ENCODE measurements at places on chromosomes 3 and 15.
A peak's percentile ranks its signal among the peaks of the same experiment; 100 is the strongest.

GRCh38 chr3:103306104-103306503, 871.3 kb downstream of the ZPLD1 start:
- DNase-seq = no peak

GRCh38 chr3:37642670-37643598, 218.7 kb upstream of the CTDSPL start:
- DNase-seq = no peak

DNA sequence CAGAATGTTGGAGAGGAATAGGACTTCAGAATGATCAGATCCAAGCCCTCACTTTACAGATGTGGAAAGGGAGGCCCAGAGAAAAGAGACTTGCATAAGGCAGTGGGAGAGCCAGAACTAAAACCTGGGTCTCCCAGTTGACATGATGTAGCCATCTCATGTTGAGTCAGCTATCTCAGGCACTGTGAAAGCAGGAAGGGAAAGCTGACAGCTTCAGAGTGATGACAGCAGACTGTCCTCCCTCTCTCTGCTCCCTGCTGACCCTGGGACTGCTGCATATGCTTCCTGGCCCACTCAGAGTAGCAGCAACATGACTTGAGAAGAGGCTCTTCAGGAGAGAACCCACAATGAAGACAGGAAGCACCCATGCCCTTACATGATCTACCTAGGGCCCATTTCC, 14.7 kb downstream of the FHIT start:
- no peak for DNase-seq

- DNase-seq = no peak
Observed at GRCh38 chr3:175865724-175866123, 1006.6 kb downstream of the NAALADL2 start.

DNA sequence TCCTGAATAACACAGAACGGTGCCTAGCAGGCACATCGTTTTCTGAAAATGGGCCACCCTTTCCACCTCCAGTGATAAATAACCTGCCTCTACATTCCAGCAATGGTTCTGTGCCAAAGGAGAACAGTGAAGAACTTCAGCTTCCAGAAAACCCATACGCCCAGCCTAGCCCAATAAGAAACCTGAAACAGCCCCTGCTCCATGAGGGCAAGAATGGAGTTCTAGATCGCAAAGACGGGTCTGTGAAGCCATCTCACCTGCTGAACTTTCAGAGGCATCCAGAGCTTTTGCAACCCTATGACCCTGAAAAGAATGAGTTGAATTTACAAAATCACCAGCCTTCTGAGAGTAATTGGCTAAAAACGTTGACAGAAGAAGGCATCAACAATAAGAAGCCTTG, 61.9 kb downstream of the CGNL1 start:
- DNase-seq = no peak

GRCh38 chr3:59469948-59470723, 420.3 kb upstream of the CFAP20DC start:
- no peak for DNase-seq

DNA sequence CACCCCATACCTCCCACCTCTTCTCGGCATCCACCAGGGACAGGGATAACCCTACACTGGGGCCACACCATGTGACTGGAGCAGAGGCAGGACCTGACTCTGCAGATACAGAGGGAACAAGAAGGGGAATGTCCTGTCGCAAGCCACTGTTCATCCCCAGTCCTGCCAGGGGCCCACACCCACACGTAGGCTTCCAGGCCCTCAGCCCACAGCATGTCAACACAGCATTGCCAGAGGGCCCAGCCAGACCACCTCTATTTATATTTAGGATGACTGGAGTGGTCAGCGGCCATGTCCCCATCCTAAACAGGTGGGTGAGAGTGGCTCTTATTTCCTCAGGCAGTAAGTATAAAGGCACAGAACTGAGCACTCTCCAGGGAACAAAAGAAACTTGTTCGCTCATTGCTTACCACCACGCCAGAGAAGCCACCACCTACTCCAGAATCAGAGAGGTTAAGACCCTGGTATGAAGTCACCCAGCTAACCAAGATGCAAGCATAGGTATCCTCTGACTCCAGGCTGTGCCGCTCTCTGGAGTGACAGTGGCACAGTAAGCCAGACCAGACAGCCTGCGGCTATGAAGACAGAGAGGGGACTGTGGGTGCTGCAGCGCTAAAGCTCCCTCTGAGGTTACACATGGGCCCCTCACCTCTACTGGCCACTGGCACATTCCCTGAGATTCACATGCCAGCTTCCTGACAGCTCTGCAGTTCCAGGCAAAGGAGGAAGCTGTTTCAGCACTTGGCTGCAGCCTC, 67.9 kb downstream of the LRIG1 start:
- DNase-seq = no peak

DNA sequence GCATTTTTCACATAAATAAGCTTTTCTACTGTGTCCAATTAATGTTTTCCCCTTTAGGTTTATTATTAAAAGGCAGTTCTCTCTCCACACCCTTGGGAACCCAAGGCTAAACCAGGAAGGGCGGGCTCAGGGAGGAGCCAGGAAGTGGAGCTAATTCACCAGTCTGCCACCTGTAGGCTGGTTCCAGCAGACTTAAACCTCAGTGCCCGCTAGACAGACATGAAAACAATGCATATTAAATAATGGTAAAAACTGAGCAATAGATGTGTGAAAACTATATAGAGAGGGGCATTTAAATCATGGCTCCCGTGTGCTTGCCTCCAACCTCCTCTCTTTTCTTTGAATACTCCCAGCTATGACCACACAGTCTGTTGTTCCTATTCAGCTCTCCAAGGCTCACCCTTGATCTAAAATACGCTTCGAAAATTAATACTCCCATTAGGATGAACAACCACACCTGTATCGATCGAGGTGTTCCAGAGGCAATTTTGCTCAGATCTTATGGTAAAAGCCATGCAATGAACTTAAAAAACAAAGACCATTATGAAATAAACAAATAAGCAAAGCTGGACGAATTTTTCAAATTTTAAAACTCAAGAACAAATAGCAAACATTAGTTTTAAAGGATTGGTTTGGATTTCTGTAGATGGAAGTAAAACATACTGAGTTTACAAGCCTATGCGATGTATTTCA, 253.3 kb downstream of the TJP1 start:
- no peak for DNase-seq

GRCh38 chr3:78050276-78051065, 1010.6 kb downstream of the ROBO2 start:
- DNase-seq = no peak

- DNase-seq = no peak
Observed at GRCh38 chr3:127655641-127656040, 17.1 kb upstream of the ABTB1 start.

DNA sequence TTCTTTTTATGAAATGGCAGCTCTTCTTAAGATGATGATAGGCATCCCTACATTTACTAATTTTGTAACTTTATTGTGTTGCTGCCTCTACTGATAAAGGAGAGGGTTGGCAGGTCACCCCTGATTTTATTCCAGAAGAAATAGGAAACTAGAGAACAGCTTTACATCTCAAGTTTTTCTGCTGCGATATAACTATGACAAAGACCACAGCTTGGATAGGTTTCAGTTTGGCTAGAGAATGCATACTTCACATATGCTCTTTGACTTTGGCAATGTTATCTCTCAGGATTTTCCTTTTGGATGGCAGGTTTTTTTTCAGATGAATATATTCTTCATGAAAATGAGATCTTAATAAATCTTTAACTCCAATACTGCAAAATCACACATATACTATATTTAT, 395.3 kb upstream of the GOLIM4 start:
- no peak for DNase-seq

- no peak for DNase-seq
Observed at GRCh38 chr3:158127250-158128219, 17.6 kb downstream of the RSRC1 start.

DNA sequence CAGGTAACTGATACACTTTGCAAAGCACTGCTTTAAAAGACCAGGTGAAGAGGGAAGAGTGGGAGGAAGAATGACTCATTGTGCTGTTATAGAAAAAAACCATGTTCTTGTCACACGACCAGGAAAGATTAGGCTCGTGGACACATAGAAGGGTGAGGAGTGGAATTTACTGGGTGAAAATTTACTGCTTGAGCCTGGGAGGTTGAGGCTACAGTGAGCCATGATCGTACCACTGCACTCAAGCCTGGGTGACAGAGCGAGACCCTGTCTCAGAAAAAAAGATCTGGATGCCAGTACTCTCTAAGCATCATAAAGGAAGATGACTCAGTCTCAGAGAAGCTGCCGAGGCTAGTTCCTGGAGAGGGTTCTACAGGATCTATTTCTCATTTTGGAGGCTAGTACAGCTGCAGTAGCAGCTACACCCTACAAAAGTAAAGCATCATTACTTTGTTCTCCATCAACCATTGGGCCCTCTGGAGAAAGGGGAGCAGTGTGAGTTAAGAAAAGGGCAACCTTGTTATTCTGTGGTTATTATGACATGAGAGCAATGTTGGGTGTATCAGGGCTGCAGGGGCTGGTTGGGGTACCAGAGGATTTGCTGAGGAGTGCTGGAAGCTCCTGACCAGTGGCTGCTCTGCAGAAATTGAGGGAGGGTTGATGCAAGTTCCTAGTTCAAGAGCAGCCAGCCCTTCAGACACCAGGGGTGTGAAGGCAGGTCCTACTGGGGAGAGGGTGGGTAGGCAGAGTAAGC, 75.4 kb downstream of the CMTM8 start:
- no peak for DNase-seq

DNA sequence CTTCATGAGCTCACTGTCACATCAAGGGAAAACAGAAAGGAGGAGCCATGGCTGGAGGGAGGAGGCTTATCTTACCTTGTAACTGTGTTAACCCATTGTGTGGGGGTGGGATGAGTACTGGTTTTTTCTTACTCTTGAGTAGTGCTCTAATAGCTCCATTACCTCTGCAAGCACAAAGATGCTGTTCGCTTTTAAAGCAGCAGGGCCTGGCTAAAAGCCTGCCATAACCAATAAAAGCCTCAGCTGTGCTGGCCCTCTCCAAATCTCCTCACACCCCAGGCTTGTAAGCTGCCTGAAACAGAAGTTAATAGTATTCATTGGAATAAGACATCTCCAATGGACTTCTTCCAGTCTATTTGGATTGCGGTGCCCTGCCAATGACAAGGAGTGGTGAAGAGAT, 544.1 kb downstream of the TUSC7 start:
- DNase-seq = no peak

DNA sequence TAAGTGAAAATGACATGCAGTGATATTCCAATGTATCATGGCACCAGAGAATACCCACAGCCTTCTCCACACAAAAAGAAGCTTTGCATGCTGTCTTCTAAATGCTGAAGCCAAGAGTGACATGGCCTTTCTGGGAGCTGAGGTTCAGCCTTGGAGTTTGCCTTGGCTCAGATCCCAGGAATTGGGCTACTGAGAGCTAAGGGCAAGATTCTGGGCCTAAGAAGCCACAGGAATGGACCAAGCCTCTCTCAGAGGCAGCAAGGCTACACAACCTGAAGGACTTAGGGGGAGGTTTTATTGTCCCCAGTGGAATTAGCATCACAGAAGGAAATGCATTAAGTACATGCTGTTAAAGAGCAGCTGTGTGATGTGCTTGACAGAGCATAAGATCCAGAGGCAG, 1078.5 kb downstream of the TUSC7 start:
- no peak for DNase-seq

DNA sequence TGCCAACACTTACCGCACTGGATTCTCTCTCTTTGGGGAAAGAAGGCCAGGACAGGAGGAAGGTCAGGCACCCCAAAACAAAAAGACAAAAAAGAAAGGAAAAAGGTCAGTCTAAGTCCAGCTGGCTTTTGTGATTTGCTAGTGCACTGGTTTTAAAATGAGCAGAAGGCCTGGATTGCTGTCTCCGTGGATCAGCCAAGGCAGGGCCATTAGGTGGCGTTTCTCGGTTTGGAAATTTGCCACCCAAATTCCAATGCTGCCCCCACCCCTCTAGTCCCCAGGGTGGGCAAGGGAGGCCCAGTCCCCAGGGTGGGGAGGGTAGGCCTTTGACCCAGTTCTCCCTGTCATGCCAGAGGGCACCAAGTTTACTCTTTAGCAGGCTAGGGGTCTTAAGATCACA, 33.3 kb downstream of the TLE3 start:
- no peak for DNase-seq

- DNase-seq = peak; percentile 44
Observed at GRCh38 chr3:32428092-32429068, 36.7 kb downstream of the CMTM7 start.

GRCh38 chr3:88262527-88262926, 112.8 kb downstream of the C3orf38 start:
- DNase-seq = no peak

GRCh38 chr3:123648696-123649405, 64.0 kb upstream of the HACD2 start:
- DNase-seq = no peak

DNA sequence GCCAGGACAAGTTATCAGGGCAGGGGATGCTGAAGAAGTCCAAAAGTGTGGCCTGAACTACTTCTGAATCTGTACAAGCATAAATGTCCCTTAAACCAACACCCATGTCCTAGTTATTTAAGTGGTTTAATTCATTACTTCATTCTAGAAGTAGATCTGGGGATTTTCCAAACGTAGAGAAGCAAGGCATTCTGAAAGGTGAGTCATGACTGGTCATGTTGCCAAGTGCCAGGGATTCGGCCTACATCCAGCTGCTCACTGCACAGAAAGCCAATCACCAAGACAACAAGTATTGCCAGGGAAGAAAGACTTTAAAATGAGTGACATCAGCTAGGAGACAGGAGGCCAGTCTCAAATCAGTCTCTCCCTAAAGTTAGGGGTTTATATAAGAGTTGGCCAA, 396.6 kb downstream of the GABRB3 start:
- DNase-seq = no peak

DNA sequence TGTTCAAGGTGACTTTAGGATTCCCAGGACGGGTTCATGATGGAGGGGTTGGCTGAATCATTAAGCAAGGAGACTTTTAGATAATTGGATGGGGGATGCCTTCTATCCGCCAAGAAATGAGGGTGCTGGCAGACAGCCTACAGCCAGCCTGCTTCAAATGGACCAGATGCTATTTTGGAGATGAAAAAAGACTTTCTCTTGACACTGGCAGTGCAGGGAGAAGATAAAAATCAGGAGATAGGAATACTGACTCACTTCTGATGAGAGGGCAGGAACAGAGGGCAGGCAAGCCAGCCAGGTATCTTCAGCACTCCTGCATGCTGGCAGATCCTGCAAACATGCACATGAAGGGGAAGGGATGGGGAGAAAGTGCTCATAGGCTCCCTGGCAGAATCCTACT, 7.7 kb upstream of the SYN2 start:
- no peak for DNase-seq

GRCh38 chr3:170689893-170690660, 104.2 kb upstream of the SLC7A14 start:
- DNase-seq = peak; percentile 42

DNA sequence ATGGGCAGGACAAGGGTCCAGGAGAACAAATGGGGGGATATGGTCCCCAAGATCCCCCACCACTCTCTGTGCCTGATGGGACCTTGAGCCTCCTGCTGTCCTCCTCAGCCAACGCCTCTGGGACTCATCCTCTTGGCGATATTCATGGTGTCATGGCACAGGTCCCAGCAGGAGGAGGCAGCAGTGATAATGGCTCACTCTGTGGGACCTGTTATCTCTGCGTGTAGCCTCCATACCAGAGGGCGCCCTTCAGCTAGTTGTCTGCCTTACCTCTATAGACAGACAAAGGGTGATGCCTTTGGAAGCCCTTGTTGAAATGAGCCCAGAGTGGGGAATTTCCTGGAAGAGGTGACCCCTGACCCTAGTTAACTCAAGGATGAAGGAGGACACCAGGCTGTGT, 7.4 kb downstream of the ZBTB47 start:
- DNase-seq = no peak
